ENCODE measurements at places on chromosomes 2 and 18.

DNA sequence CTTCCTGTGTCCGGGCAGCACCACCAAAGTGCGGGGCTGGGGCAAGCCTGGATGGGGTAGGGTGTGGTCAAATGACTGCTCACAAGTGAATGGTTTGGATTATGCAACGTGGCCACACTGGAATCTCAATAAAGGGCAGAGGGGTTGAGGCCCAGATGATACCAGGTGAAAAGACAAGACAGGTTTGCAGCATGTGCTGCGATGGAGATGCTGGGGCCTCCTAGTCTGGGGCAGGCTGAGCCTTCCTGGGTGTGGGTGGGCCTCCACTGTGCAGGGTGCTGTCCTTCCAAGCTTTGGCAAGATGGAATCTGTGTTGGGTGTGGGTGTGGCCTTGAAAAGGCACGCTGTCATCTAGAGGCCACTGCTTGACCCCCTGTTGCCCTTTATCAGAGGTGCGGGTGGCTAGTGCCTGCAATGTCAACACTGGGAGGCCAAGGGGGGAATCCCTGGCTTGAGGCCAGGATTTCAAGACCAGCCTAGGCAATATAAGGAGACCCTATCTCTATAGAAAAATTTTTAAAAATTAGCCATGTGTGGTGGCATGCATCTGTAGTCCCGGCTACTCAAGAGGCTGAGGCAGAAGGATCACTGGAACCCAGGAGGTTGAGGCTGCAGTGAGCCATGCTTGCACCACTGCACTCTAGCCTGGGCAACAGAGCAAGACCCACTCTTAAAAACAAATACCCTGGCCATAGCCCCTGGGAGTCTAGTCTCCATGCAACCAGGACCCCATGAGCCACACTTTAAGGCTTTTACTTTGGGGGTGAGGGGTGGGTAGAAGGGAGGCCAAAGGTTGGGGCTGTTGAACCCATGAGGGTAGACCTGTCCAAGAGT lies 13.8 kb downstream of the RRM2 start:
- DNase-seq: no peak

DNA sequence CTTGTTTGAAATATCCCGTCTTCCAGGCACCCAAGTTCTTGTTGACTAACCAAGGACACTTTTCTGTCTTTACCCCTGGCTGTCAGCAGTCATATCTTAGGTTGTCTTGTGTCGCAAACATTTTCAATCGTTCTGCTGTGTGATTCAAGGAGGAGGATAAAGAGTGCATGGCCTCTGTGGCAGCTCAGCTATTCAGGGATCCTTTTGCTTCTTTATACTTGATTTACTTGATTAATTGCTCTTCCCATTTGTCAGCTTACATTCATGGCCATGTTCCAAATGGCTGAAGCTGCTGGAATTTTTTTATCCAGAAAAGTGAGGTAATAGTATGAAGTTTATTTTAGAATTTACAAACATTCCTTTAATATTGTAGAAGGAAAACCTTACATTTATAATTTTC lies 97.3 kb upstream of the FZD5 start:
- DNase-seq: no peak

GRCh38 chr2:238128061-238128440 lies 10.4 kb upstream of the KLHL30 start:
- DNase-seq: no peak

DNA sequence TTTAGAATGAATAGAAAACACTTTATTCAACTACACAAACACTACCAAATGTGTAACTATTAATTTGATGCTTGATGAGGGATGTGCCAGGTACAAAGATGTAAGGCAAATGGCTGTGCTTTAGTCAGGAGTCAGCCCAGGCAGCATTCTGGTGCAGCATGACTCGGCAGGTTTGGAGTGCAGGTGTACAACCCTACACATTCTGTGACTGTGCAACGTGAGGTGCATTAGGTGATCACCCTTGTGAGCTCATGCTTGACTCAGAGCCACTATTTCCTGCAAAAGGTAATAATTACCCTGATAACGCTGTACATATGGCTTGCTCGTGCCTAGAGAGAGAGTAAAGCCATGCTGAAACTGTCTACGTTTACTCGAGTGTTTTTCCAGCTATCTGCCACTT lies 288.7 kb upstream of the DSEL start:
- DNase-seq: no peak

- no peak for DNase-seq
Measured at GRCh38 chr2:121282800-121283385, 2.1 kb downstream of the TFCP2L1 start.

DNA sequence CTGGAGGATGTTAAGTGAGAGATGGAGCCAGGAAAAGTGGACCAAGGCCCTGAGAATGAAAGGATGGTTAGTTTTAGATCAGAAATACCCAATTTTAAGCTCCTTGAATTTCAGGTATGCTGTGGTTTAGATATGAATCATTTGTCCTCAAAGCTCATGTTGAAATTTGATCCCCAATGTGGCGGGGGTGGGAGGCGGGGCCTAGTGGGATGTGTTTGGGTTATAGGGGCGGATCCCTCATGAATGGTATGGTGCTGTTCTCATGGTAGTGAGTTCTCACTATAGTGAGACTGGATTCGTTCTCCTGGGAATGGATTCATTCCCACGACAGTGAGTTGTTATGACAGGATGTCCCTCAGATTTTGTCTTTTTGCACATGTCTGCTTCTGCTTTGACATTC lies 11.4 kb downstream of the MYO5B start:
- DNase-seq: no peak

GRCh38 chr2:143600116-143600515 lies 470.9 kb downstream of the ARHGAP15 start:
- no peak for DNase-seq

- DNase-seq: no peak
Measured at GRCh38 chr2:217559084-217559483, 443.7 kb downstream of the TNS1 start.

- DNase-seq: no peak
Measured at GRCh38 chr2:181058378-181059269, 78.2 kb downstream of the UBE2E3 start.

DNA sequence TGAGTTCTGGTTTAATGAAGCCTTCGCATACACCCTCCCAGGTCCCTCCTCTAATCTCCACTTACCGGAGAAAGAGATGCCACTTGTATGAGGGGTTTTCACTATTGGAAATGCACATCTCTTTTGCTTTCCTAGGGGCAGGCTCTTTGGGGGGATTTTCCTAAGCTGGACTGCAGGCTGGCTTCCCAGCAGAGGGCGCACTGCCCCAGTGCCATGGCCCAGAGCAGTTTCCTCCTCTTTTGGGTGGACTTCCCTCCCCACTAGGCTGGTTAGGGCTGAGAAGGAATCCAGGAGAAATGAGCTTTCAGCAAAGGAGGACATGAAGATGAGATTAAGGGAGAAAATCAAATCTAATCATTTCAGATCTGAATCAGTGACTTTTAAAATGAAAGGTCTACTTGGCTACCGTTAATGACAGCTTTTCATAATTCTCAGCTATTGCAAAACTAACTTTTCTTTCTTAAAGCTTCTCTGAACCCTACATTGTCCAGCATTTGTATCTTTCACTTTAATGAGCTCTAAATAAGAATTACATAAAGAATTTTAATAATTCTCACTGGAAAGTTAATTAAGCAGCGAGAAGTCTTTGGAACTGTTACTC lies 784.1 kb upstream of the FANCL start:
- no peak for DNase-seq

DNA sequence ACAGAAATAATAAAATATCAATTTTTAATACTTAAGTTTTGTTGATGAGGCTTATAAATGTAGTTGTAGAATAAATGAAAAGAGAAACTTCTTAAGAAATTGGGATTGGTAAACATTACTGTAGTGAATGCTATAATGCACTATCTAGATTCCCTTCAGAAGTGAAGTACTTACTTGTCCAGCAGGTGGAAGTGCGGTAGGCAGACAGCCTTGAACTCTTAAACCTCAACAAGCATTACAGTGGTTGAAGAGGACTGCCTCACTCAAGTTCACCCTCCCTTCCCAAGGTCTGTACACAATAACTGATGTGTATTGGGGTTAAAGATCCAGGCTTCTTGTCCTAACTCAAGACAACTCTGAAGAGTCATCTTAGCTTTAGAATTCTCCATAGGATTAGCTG lies 931.0 kb upstream of the LRRTM1 start:
- DNase-seq: no peak

DNA sequence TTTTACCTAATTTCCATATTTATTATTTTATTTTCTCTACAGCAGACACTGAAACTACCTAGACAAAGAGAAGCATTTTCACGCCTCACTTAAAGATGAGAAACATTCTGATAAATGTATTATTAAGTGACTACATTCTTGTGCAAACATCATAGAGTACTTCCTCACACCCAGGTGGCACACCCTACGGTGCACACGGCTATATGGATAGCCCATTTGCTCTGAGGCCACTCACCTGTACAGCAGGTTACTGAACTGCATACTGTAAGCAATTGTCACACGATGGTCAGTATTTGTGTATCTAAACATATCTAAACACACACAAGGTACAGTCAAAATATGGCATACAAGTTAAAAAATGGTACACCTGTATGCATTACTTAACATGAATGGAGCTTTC lies 481.4 kb downstream of the CMPK2 start:
- DNase-seq: no peak

DNA sequence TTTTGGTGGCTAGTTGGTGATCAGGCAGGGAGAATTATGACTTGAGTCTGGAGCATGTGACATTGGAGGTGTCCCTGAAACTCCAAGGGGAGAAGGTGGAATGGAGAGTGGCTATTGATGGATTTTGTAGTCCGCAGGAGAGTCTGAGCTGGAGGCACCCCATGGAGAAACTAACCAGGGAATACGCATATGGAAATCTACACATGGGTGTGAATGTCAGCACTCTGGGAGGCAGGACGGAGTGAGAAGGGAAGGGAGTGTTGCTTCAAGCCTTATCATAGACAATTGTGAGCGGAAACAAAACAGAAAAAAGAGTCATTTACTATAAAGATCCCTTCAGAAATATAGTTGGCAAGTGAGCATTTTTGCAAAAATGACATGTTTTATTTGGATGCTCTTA lies 667 bp upstream of the SCYGR4 start:
- no peak for DNase-seq

DNA sequence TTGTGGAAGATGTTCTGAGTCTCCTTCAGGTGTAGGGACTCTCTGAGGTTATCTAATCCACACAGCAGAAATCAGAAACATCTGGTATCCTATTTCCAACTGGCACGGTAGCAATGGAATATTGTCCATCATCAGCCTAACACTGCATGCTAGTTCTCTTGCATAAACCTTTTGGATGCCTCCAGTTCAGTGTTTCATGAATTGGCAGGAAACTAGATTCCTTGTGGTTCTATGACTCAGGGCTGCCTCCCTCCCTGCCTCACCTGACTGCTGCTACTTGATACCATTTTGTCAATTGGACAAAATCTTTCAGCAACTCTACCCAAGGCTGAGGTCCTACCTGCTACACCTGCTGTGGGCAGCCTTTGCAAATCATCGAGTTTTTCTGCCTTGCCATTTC lies 130.9 kb downstream of the TPGS2 start:
- DNase-seq: no peak

DNA sequence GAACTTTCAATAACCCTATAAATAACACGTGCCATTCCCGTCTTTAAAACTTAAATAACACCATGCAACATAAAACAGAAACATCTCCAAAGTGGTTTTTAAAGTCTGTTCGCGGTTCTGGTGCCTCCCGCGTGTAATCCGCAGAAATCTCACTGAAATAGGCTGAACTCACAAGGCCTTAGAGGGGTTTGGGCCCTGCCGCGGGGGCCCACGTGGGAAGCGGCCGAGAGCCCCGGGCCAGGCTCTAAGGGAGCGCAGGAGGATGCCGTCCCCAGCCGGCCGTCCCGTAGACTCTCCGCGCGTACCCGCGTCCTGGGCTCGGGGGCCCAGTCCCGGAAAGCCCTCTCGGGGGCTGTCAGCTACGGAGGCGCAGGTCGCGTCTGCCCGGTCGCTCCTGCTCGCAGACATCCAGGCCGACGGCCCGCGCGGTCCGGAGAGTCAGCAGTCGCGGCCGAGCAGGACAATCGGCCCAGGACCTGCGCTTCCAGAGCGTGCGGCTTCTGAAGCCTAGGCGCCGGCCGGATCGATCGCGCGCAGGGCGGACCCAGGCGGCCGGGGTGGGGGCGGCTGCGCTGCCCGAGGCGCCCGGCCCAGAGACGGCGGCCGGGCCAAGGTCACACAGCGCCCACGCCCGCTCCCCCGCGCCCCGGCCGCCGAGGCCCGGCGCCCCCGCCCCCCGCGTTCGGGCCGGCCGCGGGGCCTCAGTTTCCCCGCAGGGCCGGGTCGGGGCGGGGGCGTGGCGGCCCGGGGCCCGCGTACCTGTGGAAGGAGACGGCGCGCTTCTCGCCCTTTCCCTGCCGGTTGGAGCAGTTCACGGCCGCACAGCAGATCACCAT lies 558 bp downstream of the THAP4 start:
- no peak for DNase-seq

GRCh38 chr2:215660687-215661086 lies 224.8 kb upstream of the FN1 start:
- DNase-seq: no peak

DNA sequence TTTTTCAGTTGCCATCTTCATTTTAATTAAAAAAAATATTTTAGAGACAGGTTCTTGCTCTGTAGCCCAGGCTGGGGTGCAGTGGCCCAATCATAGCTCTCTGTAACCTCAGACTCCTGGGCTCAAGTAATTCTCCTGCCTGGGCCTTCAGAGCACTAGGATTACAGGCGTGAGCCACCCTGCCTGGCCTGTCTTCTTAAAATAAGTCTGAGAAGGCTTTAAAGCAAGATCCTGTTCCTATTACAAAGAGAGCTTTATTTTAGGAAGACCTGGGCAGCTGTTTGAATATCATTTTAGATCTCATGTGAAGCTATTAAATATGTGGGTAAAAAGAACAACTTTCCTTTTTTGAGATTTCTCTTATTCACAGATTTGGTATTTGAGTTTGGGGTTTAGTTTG lies 1.5 kb downstream of the FAM228A start:
- no peak for DNase-seq

DNA sequence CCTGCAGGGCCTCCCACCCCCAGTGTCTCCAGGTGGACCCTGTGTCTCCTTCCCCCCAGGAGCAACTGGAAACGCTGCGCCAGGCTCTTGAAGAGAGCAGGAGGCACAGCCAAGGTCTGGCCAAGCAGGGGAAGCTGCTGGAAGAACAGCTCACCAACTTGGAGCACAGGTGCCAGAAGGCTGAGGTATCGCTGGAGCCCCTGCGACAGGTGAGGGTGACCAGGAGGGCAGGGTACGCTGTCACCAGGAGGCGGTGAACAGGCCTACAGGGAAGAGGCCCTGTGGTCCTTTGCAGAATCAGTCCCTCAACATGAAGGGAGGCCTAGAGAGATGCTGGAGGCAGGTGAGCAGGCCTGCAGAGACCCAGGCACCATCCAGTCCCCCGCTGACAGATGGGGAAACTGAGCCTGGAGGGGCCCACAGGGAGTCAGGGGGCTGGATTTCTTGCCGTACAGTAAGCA lies 15.6 kb upstream of the SNED1 start:
- DNase-seq: no peak

- no peak for DNase-seq
Measured at GRCh38 chr2:118227698-118228508, 139.6 kb downstream of the INSIG2 start.

Data from stimulated activated CD8-positive, alpha-beta memory T cell treated with anti-CD3 and anti-CD28 coated beads, Interleukin-15, amount 100 ng/mL, for 24 hours (primary cell).